GDM1 (cell line): ENCODE measurements at places on chromosomes 11 and 22.

DNA sequence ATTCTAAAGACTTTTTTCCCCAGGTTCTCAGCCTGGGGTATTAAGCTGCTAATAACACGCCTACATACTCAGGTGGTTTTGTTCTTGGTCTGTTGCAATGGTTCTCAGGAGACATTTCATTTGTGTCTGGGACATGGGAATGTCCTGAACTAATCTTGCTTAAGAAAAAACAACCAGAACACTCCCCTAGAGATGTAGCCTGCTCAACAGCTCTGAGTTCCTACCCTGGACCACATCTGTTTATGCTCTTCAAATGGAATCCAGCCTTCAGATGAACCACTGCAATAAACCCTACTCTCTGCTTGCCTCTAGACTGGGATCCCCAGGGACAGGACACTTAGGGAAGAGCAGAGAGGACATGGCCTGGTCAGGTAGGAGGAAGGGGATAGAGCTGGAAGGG is 29.9 kb downstream of the RELT start:
- DNase-seq = no peak

DNA sequence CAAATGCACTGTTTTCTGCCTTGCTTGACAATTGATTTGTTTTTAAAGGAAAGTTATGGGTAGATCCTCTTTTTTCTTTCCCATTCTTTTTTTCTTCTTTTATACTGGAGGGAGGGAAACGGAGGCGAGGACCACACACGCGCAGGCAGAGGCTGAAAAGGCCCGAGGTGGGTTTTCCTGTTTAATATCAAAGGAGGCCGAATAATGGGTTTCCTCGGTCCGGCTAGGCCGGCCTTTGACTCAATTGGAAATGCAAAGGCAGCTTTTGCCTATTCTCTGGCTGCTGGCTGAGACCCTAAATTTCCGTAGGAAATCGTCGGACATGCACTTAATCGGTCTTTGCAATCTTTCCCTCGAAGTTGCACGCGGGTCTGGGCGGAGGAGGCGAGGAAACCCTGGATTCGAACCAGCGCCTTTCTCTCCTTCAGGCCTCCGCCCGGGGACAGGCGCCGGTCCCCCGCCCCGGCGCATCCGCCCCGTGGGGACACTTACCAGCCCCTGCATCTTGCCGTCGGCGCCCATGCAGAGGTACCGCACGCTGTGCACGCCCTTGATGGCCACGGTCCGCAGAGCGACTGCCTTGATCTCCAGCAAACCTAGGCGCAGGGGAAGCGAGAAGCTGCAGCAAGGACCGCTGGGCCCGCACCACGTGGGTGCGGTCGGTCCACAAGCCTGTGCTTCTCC is 911 bp downstream of the FGF19 start:
- DNase-seq = no peak

- DNase-seq = no peak
Observed at GRCh38 chr11:129374993-129375750, 476 bp upstream of the BARX2 start.

DNA sequence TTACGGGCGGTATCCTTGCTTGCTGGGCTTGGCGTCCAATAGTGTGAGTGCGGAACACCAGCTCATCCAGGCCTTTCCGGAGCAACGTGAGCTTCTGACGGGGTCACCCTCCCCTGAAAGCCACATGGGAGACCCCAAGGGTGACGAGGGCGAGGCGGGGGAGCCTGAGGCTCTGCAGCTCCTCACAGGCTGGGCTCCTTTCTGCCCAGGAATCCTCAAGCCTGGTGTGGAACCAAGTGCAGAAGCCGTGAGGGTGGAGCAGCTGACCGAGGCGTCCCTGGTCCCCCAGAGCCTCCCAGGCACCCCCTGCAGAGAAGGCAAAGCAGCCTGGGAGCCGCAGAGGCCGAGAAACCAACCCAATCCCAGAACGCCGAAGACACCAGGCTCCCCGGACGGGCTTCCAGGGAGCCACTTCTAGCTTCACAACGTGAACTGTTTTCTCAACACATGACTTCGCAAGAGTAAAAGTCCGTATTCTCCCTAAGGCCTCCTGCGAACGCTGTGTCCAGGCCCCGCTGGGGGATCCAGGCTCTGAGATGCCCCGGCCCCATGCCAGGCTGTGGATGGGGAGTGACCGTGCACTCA is 530.3 kb downstream of the BRD1 start:
- no peak for DNase-seq

DNA sequence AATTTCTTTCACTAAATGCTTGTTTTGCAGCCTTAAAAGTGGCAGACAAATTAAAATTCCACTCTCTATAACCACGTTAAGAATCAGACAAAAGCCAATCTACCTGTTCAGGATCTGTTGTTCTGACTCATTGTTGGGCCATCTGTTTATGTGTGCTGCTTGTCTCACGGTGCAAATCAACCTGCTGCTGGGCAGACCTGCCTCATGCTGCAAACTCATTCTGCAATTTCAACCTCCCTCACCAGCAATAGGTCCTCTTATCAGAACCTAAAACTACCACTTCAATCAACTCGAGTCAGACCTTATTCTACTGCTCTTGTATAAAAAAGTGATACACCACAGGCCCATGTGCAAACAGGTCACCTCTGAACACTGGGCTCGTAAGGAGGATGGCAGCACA is 75.1 kb downstream of the LARGE2 start:
- DNase-seq = no peak

DNA sequence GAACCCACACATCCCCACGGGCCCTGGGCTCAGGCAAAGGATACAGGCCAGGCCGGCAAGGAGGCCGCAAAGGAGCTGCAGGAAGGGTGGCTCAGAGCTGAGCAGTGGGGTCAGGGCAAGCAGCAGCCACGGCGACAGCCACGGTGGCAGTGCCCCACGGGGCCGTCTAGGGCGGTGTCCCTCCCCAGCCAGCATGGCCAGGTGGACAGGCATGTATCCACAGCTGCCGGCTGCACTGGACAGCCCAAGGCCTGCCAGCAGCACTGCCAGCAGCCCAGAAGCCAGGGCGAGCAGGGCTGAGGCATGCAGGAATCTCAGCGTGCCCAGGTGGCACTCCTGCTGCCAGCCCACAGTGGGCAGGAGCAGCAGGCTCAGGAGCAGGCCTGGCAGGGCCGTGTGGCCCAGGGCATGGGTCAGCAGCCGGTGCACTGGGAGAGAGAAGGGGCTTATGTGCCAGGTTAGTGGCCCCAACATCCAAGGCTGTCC is 3.9 kb downstream of the RHBDD3 start:
- no peak for DNase-seq

- DNase-seq = no peak
Observed at GRCh38 chr11:19676475-19677380, 35.9 kb upstream of the NAV2 start.

DNA sequence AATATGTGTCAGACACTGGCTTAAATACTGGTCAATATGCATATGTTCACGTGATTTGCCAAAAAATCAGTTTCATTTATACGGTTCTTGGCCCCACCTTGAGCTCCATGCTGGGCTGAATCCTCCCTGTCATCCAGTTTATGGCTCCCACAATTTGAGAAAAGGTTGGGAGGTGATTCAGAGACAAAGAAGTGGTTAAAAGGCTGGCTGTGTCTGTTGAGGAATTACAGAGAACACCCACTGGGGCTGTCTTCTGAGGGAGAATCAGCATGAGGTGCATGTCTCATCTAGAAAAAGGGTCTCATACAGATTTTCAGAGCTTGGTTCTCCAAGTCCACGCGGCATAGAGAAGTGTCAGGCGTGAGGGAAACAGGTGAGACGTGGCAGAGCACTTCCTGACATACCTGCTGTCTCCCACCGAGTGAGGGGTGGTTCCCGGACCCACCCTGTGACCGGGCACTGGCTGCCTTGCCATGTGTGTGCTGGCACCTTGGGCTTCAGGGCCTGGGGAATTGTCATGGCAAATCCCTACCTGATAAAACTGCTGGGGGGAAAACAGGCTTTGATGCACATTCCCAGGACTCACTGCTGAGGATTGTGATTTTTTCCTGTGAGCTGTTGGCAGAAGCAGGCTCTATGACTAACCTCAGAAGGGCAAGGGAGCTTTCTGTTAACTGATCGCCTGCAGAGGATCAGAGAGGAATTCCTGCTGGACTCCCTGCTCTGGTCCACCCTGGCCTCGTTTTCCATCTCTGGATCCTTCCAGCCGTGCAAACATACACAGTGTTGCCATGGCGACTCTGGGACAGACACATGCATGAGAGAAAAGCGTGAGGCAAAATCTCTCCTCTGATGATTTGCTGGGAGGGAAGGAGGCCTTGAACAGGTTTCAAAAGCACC is 223.6 kb downstream of the ADAMTS15 start:
- no peak for DNase-seq

DNA sequence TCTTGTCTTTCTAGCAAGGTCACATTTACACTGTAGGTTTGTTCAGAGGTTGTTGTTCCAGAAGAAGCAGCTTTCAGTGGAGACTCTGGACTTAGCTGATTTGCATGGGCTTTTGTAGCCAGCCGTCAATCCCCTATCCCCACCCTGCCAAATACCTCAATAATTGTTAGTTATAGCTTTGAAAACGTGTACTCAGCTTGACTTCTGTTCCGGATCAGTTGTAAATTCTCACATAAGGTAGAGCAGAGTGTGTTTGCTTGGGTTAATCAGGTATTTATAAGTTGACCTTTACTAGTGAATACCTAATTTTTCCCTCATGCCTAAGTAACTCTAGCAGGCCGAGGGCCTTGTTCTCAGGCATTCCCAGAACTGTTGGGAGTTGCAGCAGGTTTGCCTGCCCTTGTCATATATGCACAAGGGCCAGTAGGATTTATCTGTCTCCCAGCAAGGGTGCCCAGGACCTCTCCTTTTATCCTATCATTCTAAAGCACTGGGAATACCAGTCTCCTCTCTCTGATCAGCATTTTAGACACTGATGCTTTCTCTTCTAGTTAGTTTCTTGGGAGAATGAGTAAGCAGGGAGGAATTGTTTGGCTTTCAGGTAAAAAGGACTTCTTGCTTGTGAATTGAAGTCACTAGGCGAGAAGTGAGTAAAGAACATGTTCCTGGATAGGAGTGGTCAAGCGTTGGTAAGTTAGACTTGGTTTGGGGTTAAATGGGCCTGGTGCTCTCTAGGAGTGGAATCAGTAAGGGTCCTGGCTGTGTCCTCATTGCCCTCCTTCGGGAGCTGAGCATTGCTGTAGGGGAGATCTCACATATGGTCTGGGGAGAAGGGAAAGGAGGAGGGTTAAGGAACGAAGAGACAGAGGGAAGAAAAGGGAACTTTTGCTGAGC is 22.1 kb downstream of the STIM1 start:
- DNase-seq = no peak

- no peak for DNase-seq
Observed at GRCh38 chr11:100759106-100759505, 72.0 kb downstream of the ARHGAP42 start.
